ENCODE measurements at places on chromosomes 11 and 22.

GRCh38 chr11:34324466-34324865 lies 33.3 kb downstream of the ABTB2 start:
- DNase-seq: no peak

DNA sequence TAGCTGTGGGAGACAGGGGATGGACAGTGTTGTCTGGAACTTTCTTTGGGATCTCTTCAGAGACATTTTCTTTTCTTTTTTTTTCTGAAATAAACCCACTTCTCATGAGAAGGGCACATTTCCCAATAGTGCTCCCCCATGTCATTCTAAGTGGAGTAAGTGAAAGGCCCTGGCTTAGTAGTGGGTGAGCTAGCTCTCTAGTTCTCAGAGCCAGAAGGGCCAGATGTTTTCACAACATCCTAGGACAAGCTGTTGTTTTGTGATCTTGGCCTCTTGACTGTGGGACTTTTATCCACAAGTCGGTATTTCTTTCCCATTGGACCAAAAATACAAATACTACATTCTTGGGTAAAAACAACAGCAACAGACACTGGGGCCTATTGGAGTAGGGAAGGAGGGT lies 607.7 kb upstream of the TENM4 start:
- DNase-seq: no peak

- DNase-seq: no peak
These were observed 46.2 kb upstream of the A4GALT start for GRCh38 chr22:42766860-42767259.

DNA sequence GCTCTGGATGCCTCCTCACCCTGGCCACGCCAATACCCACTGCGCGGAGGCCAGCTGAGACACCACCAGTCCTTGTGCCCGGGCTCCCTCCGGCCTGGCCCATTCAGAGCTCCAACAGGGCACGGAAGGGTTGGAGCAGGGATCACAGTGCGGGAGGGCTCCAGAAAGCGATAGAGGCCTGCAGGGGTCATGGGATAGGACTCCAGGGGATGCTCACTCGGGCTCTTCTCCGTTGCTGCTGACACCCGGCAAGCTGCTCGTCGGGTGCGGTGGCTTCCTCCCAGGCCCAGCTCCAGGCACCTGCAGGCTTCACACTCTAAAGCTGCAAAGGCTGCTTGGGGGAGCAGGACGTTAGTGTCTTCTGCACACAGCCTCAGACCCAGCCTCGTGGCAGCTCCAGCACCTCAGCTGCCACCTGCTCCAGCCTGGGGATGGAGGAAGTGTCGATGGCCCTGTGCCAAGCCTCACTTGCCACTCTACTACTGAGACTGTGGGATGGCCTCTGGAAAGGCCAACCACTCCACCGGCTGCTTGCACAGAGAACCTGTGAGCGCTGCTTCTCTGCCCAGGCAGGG lies 10.6 kb downstream of the WNT7B start:
- no peak for DNase-seq

- DNase-seq: peak; percentile 47
These were observed 4.9 kb downstream of the POLR3H start for GRCh38 chr22:41539146-41540005.

DNA sequence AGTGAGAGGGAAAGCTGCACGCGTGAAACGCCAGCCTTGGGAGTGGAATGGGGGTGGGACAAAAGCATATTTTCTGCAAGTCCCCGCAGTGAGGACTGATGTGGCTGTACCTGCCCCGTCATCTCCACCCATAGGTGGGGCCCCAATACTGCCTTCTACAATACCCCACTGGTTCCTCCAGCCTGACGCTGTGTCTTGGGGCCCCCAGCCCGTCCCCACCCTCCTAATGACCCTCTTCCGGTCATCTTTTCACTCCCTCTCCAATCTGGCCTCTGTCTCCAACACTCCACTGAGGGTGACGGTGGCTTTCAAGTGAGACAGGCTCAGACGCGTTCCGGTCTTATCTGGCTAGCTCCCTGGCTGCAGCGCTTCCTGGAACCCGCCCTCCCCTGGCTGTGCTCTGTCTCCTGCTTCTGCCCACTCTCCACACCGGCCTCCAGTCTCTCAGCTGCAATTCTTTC lies 104.2 kb downstream of the MICAL3 start:
- peak; percentile 70 for DNase-seq

- peak; percentile 59 for DNase-seq
These were observed 15.2 kb upstream of the FCHSD2 start for GRCh38 chr11:73157101-73158010.
